ENCODE measurements at places on chromosomes 13 and 19.
A peak's percentile ranks its signal among the peaks of the same experiment; 100 is the strongest.

DNA sequence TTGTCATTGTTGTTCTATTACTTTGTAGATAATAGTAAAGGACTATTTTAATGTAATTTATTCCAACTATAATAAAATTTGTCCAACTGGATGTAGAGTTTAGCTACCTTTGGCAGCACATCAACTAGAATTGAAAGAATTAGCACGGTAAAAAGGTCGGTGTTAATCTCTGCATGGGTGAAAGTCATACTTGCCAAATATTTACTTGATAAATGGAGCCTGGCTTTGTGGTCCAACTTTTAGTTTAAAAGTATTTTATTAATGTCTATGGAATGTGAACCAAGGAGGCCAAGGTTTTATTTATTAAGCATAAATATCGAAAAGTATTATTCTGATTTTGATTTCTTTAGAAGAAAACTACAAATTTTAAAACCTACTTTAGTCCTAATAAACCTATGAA, 1389.0 kb downstream of the PCDH9 start:
- peak; percentile 59 for DNase-seq

GRCh38 chr13:64930636-64931035, 2299.5 kb downstream of the PCDH9 start:
- DNase-seq, result no peak

GRCh38 chr19:50532952-50533351, 19.2 kb upstream of the ASPDH start:
- no peak for DNase-seq

- DNase-seq, result no peak
Measured at GRCh38 chr13:97448503-97449251, 14.7 kb downstream of the RAP2A start.

DNA sequence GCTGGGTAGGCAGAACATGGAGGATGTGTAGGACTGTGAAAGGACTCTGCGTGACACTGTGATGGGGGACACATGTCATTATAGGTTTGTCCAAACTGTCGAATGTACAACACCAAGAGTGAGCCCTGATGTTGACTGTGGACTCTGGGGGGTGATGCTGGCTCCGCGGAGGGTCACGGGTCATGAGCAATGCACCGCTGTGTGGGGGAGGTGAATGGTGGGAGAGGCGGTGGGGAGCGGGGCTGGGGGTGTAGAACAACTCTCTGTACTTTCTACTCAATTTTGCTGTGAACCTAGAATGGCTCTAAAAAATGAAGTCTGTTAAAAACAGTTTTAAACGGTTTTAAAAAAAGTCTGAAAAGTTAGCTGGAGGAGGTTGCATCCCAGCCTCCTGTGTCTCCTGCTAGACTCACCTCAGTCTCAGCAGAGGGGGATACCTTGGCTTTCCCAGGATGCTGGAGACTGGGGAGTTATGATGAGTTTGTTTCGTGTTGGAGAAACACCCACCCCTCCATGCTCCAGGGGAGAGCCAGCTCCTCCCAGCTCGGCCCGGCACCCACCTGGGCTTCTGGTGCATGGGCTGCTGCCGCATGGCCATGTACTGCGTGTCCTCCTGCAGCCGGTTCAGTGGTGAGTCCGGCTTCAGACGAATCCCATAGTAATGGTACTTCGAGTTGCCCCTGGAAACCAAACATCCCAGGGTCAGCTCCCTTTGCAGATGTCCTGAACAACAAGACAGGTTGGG, 34.7 kb upstream of the RANBP3 start:
- no peak for DNase-seq

GRCh38 chr13:27182844-27183497, 11.4 kb upstream of the USP12 start:
- peak; percentile 28 for DNase-seq

DNA sequence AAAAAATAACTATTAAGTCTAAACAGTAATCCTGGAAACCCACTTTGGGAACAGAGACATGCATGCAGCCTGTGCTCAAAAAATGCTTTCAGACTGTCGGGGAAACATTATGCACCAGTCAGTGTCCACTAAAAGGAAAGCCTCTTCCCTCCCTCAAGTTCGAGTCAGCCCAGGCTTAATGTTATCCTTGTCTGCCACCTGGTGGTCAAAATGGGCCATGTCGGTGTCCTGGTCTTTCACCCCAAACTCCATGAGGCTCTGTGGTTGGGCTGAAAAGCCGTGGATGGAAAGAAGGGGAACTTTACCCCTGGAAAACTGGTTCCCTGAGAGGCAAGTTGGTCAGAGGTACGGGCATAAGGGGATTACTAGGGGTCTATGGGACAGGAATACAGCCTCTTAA, 88.4 kb upstream of the ZNF492 start:
- DNase-seq, result no peak

DNA sequence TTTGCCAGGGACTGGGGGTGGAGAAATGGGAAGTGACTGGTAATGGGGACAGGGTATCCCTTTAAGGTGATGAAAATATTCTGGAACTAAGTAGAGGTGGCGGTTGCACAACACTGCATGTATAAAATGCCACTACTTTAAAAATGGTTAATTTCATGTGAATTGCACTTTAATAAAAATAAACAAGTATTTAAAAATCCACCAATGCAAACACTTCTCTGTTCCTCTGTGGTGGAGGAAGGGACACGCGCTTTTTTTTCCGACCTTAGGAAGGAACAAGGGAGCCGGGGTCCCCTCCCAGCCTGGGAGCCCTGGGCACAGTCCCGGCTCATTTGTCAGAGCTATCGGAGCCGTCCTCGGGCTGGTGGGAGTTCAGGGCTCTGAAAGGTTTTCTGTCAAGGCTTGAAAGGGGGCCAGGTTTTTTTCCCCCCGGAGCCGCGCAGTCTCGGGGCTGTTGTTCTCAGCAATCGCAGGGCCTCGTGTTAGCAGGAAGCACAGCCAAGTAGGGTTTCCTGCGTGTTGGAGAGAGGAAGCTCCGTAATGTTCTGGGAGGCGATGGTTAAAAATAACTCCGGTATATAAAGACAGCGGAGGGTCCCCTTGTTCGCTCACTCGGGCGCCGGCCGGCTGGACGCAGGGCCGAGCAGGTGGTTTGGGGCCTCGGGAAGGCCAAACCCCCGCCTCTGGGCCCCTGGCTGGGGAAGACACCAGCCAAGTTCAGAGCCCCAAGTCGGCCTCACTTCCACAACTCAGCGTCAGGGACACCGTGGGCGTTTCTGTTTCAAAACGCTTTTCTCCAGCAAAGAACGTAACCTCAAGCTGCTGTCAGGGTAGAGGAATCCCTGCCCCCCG, 41.2 kb upstream of the KLF2 start:
- DNase-seq, result peak; percentile 26

- DNase-seq, result no peak
Measured at GRCh38 chr13:37139356-37139755, 33.9 kb upstream of the CSNK1A1L start.

GRCh38 chr19:5001615-5002014, 32.7 kb downstream of the KDM4B start:
- peak; percentile 43 for DNase-seq

DNA sequence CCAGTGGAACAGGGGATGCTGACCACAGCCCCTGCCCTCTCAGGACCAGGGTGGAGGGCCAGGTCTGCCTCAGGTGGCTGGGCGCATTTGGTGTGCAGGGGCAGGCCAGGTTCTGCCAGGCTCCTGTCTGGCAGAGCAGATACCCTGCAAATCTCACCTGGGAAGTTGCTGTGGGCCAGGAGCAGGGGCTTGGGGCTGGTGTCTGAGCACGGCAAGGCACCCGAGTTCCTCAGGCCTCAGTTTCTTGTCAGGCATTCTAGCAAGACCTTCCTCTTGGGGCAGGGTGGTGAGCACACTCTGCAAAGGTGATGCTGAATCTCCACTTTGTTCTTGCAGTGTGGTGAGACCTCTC, 1.1 kb downstream of the CRTC1 start:
- DNase-seq, result no peak

DNA sequence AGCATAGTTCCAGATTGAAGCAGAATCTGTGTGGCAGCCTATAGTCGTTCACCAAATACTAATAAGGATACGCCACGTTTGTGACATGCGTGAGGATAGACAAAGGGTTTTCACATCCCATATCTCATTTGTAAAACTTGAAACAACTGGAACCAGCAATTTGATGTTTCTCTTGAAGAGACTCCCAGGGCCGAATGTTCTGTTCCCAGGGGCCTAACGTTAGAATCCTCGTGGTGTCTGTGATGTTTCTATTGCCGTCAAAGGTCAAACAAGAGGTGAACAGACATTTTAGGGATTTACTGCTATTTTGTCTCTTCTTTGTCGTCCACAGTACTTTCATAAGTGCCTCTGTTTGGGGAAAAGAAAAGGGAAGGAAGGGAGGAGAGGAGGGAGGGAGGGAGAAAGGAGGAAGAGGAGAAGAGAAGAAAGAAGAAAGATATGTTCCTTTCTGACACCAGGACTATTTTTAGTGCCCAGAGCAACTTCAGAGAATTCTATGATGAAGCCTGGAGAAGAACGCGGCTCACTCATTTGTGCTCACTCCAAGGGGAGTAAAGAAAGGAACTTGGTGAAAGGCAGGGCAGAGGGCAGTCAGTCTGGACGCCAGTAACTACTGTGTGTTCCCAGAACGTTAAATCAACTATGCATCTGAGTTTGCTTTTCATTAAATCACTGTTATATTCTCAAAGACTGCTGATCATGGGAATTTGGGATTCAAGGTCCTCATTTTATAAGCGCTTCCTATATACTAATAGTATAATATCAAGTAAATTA, 154.5 kb downstream of the DCT start:
- no peak for DNase-seq

DNA sequence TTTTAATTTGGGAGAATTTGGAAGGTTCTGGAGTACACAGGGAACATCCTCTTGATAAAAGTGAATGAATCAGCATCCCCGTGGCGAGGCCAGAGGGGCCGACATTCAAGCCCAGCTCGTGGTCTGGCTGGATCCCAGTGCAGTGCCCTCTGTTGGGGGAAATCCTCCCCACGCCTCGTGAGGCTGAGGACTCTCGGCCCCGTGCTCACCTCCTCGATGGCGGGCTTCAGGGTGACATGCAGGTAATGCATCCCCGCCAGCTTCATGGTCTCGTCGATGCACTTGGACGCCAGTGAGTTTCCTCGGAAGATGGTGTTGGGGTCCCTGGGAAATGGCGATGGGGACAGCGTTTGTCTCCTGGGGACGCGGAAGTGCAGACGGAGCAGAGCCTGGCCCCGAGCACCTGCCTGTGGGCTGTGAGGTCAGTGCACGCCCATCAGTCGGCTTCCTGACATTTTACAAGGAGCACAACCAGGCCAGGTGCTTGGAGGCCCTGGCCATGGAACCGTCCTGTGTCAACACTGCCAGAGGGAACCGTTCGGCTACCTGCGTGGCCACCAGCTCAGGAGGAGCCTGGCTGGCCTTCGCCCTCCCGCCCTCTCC, 43.3 kb upstream of the C13orf46 start:
- DNase-seq, result peak; percentile 39

DNA sequence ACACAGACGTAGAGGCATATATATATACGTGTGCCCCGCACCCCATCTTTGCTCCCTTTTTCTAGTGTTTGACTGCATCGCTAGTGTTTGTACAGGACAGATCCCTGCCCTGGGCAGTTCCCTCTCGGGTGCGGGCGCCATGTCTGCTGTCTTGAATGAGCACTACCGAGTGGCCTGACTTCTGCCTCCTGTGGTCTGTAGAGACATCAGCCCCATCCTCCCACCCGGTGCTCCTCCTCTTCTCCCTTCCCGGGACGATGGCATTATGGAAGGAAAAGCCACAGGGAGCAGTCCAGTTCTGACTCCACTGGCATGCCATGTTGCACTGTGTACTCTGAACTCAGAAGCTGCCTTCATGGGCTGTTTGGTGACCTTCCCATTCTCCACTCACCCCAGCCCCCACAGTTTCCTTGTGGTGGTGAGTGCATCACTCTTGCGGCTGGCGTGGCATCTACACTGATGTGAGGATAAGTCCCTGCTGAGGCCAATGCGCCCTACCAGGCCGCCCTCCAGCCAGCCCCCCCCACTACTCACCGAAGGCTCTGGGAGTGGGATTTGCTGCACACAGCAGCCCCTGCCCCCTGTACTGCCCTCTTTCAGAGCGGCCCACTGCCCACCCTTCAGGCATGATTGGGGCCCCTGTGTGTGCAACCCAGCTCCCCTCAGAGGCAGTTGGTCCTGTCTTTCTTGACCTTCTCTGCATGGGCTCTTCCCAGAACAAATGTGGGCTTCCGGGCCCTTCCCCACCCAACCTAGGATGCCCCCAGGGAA, 25.2 kb downstream of the TDRD12 start:
- no peak for DNase-seq

- DNase-seq, result no peak
Measured at GRCh38 chr13:66323745-66324347, 906.3 kb downstream of the PCDH9 start.

GRCh38 chr19:8340341-8341096, 2.5 kb downstream of the KANK3 start:
- no peak for DNase-seq

GRCh38 chr13:111115965-111116521, 933 bp downstream of the ARHGEF7 start:
- DNase-seq, result peak; percentile 51

- no peak for DNase-seq
Measured at GRCh38 chr13:112715715-112716460, 26.1 kb downstream of the ATP11A start.
